ENCODE measurements at places on chromosomes 7 and 10.

DNA sequence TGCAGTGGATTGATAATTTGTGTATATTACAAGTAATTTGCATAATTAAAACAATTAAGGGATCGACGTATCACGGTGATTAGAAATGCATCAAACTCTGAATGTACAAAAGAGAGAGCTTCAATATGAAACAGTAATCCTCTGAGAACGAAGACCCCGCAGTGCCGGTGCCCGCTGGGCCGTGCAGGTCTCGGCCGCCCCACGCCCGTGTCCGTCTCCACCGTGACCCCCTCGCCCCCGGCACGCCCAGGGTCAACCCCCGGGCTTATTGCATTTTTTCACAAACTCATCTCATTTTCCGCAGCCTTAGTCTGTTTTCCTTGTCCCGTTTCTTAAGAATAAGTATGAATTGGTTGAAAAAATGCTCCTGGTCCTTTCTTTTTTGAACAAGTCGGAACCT is 218.6 kb downstream of the TCERG1L start:
- DNase-seq: no peak

- DNase-seq: no peak
These were observed 156.9 kb upstream of the NPSR1 start for GRCh38 chr7:34501156-34501555.

DNA sequence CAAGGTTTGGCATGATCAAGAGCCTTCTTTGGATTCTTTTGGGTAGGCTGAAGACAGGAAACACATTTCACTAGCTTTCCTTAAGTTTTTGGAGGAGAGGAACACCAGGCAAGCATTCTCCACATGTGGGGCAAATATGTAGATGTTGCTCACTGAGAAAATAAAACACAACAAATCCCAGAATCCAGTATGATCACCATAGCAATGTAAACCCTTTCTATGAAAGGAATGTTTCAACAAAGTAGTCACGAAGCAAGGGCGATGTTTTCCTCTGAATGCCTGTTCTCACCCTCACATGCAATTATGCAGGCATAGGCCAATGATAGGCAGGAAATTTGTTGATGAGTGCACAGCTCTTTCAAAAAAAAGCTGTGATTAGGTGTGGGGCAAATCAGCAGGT is 20.5 kb upstream of the CEP41 start:
- no peak for DNase-seq

GRCh38 chr10:5659702-5660528 is 6.5 kb downstream of the ASB13 start:
- DNase-seq: no peak

DNA sequence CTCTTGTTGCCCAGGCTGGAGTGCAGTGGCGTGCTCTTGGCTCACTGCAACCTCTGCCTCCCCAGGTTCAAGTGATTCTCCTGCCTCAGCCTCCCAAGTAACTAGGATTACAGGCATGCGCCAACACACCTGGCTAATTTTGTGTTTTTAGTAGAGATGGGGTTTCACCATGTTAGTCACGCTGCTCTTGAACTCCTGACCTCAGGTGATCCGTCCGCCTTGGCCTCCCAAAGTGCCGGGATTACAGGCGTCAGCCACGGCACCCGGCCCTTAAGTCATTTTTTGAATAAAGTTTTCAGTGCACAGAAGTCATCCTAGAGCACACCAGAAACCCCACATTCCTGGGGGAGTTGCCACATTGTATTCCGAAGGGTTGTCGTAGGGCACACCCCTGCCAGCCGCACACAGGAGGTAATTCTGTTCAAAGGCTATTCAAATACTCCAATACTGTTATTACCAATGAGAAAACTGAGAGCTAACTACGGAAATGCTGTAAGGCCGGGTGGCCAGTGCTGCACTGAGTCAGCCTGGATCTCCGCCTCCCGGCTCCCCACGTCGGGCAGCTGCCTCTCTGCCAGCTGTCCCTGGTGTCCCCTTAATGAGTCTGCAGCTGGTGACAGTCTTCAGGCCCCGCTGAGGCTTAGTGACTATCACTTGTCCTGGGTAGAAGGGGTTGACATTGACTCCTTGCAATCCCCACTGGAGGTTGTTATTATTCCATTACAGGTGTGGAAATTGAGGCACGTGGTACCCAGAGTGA is 8.6 kb upstream of the RFC2 start:
- DNase-seq: peak; percentile 64

GRCh38 chr10:28545967-28546644 is 13.2 kb downstream of the WAC start:
- DNase-seq: no peak

GRCh38 chr10:3241967-3242650 is 69.5 kb upstream of the PITRM1 start:
- no peak for DNase-seq
